ENCODE measurements at places on chromosomes 1 and 21.

GRCh38 chr1:232905331-232906034 lies 44.9 kb upstream of the NTPCR start:
- no peak for DNase-seq

DNA sequence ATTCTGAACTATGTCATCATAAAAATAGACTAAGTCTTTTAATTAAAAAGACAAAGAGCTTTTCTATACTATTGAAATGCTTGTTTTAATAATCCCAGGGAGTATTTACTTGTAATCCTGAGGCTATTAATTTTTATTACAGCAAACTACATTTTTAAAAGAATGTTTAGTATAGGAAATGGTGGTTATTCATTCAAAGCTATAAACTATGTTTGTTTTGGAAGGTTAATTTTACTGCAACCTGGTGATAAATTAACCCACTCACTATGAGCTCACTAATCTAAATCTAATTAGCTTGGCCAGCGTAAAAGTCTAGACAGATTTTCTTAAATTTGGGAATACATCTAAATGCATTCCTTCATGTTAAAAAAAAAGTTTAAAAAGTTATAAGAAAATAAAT lies 13.8 kb upstream of the EYA3 start:
- DNase-seq = no peak

- DNase-seq = no peak
Observed at GRCh38 chr1:14217384-14217783, 381.1 kb upstream of the KAZN start.

DNA sequence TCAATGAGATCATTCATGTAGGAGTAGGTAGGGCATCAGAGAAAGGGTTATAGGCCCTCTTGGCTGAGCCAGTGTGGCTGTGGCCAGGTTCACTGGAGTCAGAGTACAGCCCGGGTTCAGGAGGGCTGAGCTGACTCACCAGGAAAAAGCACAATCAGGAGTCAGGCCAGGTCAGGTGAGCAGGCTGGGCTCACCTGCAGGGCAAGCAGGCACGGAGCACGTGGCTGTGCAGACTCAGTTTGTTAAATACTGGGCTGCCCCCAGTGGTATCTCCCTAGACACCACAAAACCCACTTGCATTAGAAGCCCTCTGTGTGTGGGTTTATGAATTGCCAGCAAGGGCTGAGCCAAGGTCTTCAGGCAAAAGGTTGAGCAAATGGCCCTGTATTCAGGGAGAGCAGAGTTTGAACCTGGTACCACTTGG lies 122.1 kb upstream of the SERBP1 start:
- no peak for DNase-seq
